ENCODE measurements at places on chromosomes 4 and X.

- no peak for DNase-seq
Observed at GRCh38 chr4:14802596-14802995, 199.7 kb upstream of the CPEB2 start.

DNA sequence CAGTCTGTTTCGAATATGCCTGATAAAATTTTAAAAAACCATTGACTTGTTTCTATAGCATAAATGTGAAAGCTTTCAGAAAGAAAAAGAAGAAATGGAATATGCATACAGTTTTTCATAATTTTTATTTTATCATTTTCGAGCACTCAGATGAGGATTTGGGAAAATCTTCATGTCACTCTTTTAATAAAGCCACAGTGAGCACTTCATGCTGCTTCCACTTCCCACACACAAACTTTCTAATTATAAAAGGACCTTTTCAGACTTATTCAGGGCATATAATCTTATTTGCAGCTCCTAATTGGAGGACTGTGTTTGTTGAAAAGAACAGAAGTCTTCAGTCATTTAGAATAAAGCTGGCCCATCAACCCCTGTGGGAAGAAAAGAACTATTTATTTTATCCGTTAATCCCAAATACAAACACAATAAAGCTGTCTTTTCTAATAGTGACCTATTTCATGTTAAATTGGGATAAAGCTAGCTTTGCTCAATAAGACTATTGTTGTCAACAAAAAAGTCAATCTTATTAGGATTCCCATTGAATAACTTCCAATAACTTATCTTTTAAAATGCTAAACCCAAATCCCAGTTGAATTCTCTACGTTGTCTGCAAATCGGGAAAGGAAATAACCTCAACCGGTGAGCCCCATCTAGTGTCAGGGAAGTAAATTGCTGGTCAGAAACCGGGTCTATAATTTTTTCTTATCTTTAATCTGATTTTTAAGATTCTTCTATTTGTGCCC is 211.5 kb downstream of the PDGFRA start:
- DNase-seq, result no peak

DNA sequence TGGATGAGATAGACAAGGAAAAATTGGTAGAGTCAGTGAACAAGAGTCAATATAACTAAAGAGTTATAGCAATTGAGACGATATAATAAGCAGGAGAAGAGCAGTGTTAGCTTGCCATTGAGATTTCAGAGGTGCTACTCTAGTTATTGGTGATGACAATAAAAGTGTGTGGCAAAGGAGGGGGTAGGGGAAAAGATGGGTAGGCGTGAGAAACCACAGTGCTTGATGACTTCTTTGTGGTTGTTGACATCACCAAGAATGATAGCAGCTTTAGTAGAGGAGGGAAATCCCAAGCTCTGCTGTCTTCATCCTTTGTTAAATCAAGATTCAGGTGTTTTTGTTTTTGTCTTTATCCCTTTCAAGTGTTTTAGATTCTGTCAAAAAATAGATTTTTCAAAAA is 179.9 kb upstream of the PPP3CA start:
- DNase-seq, result no peak

- no peak for DNase-seq
Observed at GRCh38 chrX:10483191-10483831, 137.1 kb downstream of the MID1 start.

DNA sequence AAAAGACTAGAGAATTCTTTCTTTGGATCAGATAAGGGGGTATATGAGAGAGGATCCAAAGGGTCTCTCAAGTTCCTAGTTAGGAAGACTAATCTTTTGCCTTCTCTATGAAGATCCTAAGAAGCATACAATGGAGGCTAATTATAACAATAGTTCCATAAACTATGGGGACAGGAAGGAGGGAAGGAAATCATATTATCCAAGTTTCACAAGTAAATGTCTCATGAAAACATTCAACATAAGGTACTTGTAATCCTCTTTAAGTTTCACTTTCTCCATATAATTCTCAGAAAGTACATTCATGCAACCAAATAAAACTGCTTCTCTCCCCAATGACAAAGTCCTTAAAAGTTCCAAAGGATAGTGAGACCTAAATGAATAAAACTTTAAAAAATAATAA is 27.1 kb downstream of the STX18 start:
- no peak for DNase-seq

GRCh38 chr4:15702941-15703403 is at the start of gene BST1:
Gene BST1 (plus strand): TSS chr4:15703065. CDS start chr4:15703145, 80 bp downstream.
- DNase-seq, result no peak

DNA sequence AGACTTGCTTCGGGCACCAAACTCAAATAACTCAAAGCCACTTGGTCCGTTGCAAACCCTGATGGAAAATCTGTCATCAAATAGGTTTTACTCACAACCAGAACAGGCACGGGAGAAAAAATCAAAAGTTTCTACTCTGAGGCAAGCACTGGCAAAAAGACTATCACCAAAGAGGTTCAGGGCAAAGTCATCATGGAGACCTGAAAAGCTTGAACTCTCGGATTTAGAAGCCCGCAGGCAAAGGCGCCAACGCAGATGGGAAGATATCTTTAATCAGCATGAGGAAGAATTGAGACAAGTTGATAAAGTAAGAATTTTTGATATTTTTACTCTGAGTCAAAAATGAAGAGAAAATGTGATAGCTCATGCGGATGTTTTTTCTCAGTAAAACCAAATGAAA is 87.2 kb downstream of the NRK start:
- no peak for DNase-seq

GRCh38 chrX:124325732-124326131 is 6.7 kb upstream of the TEX13D start:
- no peak for DNase-seq

DNA sequence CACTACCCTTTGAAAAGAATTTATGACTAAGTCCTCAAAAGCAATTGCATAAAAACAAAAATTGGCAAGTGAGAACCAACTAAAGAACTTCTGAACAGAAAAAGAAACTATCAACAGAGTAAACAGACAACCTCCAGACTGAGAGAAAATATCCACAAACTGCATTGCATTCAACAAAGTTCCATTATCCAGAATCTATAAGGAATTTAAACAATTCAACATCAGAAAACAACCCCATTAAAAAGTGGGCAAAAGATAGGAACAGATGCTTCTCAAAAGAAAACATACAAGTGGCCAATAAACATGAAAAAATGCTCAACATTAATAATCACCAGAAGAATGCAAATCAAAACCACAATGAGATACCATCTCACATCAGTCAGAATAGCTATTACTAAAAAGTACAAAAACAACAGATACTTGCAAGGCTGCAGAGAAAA is 130.2 kb downstream of the GASK1B start:
- no peak for DNase-seq

DNA sequence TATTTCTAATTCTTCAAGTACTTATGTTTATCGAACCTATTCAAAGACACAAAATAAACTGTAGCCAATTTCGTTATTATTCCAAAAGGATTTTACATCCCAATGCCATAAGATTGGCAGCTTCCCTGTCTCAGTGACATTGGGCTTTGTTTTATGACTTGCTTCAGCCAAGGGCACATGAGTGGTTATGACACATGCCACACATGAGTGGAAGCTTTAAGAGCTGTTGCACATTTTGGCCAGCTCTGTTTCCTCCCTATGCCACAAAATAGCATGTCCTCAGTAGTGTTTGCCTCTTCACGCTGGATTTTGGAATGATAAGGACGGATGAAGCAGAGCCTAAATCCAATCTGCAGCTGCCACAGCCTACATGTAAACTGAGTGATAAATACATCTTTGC is 21.9 kb downstream of the SEC24D start:
- DNase-seq, result no peak

- DNase-seq, result no peak
Observed at GRCh38 chrX:13254076-13254785, 65.6 kb downstream of the ATXN3L start.

DNA sequence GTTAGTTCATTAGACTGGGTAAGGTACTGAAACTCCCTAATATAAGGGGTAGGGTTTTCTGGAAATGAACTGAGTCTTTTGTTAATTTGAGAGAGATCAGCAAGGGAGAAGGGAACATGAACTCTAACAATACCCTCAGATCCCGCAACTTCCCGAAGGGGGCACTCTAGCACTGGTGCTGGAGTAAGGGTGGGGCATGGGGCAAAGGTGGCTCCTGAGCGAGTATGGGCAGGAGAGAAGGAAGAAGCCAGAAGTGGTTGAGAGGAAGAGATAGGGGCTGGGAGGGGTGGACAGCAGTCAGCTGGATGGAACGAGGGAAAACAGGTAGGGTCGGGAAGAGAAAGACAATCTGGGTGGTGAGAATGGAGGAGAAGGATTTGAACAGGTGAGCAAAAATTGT is 183.2 kb upstream of the MAGEE2 start:
- DNase-seq, result no peak

DNA sequence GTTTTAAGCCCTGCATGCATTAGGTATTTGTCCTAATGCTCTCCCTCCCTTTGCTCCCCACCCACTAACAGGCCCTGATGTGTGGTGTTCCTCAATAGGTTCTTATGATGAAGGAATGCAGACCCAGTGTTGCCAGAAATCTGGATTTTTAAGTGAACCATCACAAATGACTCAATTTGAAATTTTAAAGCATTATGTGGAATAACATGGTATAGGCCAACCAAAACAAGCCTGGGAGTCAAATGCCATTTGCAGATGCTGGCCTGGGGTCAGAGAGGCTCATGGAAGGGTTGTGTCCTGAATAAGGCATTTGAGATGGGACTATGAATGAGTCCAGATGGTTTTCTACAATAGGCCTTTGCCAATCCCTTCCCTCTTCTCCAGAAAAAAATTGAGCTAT is 179.6 kb downstream of the SHROOM3 start:
- no peak for DNase-seq

DNA sequence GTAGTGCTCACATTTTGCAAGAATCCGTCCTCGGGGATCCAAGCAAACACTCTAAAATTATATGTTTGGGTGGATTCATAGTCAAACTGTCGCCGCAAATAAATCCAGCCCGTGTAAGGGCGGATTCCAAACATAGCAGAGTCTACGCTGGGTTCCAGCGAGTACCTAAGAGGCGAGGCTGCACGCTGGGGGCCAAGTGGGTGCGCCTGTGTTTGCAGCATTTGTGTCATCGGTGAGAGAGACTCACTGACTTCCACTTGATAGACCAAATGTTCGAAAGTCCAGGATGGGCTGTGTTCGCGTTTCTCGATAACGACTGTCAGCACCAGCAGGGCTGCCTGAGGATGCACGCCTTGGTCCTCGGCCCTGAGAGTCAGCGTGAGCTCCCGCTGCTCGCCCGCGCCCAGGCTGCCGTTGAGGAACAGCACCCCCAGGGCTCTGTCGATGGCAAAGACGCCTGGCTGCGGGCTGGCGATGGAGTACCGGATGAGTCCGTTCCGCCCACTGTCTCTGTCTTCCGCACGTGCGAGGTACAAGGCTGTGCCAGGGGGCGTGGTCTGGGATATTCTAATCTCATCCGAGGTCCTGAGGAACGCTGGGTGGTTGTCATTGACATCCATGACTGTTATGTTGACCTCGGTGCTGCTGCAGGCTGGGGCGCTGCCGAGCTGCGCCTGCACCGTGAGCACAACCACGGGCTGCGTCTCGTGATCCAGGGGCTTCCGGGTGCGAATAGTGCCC is 158.7 kb downstream of the DCHS2 start:
- DNase-seq, result no peak

- DNase-seq, result no peak
Observed at GRCh38 chr4:70269674-70270073, 27.3 kb downstream of the CSN3 start.

GRCh38 chrX:134235236-134235635 is 1.7 kb upstream of the CCDC160 start:
- DNase-seq, result no peak

DNA sequence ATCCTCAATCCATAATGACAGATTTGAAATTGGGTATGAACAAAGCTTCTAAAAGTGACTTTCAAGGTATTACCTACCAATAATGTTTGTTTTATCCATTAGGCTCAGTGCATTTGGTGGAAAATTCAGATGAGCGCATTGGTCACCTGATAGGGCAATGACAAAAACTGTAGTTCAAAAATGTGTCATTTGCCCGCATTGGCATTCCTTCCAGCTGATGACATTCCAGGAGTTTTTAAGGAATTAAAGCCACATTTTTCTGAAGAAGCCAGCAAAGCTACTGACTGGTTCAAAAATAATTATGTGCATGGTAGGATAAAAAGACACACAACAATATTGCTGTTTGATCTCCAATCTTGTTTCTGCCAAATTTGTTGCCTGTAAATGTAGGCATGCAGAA is 473.4 kb upstream of the CPEB2 start:
- no peak for DNase-seq

DNA sequence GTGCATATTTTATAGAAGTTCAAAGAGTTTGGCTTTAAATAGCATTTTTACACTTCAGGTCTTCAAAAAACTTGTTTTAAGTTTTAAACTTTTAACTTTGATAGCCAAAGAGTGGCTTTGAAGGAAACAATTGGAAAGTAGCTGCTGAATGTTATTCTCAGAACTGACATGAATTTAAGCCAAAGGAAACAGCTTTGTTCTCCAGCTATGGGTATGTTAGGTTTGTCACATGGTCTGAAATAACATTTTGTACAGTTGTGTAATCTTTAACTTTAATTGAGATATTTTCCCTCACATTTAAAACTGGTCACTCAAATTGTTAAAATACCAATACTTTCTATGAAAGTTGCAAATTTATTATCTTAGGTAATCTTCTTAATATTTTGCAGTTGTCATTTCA is 564.7 kb downstream of the IL15 start:
- DNase-seq, result no peak

GRCh38 chr4:56400560-56400959 is 13.3 kb upstream of the AASDH start:
- no peak for DNase-seq

GRCh38 chr4:13470379-13470778 is 13.8 kb downstream of the RAB28 start:
- DNase-seq, result no peak

DNA sequence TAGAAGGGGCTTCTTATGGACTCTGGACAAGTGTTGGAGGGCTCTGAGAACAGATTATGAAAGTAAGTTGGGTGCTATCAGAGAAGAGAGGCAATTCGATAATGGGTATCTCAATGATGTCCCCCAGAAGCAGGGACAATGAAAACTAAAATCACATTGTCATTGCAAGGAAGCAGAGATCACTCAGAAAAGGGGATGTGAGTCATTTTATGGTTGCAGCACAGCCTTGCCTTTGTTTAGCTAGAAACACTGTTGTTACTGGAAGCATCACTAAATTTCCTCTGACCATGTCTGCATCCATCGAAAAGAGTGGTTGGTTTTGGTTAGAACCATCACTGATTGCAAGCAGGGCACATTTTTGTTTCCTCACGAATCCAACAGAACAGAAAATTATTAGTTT is 246.8 kb upstream of the NWD2 start:
- DNase-seq, result no peak

Measured in esophagus squamous epithelium (tissue), 5 donors.